ENCODE measurements at places on chromosomes 12 and 14.

GRCh38 chr14:52240623-52241022 lies 26.9 kb upstream of the PTGDR start:
- no peak for DNase-seq

DNA sequence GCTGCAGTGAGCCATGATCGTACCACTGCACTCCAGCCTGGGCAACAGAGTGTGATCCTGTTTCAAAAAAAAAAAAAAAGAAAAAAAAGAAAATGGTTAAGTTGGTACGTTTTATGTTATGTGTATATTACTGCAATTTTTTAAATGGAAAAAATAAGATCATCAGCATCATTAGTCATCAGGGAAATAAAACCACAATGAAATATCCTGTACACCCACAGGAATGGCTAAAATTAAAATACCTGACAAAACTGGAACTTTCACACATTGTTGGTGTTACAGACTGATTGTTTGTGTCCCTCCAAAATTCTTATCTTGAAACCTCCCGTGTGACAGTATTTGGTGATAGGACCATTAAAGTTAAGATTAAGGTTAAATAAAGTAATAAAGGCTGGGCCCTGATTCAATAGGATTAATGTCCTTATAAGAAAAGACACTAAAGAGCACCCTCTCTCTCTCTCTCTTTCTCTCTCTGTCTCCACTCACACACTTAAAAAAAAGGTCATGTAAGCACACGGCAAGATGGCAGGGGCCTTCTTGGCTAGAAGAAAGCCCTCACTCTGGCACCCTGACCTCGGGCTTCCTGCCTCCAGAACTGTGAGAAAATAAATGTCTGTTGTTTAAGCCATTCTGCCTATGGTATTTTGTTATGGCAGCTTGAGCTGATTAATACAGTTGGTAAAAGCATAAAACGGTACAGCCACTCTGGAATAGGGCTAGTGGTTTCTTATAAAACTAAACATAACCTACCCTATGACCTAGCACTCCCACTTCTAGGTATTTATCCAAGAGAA lies 48.3 kb upstream of the ZFP36L1 start:
- no peak for DNase-seq

GRCh38 chr14:63659726-63660125 lies 18.1 kb upstream of the WDR89 start:
- DNase-seq = no peak

DNA sequence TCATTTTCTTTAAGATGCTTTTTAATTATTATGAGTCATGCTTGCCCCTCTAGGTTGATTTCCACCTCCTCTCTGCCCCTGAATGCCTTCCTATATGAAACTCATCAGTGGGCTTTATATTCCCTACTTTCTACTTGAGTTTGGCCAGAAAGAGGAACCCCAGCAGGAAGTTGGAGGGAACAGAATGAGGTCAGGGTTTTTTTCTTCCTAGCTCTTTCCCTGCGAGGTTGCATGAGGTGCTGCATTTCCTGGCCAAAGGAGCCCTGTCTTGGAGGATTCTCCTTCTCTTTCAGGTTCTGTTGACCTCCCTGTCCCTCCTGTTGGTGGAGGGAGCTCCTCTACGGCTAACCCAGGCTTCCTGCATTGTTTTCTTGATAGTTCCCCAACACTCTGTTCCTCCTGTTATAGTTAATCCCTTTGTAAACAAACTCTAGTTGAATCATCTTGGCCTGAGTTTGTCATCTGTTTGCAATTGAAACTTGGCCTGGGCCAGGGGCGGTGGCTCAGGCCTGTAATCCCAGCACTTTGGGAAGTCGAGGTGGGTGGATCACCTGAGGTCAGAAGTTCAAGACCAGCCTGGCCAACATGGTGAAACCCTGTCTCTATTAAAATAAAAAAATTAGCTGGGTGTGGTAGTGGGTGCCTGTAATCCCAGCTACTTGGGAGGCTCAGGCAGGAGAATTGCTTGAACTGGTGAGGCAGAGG lies 15.3 kb upstream of the SPIC start:
- DNase-seq = no peak

DNA sequence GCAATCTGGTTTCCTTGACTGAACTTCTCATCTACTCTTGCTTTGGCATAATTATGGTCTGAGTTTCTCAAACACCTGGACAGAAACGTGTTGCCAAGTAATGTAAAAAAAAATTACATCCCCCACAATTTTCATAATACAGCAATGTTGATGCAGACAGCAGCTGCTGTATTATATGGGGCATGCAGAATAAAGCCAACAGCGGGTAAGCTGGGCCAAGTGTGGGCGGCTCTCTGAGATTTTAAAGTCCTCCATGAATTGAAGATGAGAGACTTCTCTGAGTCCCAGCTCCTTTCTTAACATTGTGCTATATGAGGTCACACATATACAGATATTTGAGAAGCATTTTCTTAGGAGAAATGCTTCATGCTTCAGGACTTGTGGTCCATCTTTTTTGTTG lies 881.2 kb downstream of the GALC start:
- DNase-seq = no peak

GRCh38 chr14:66746316-66747006 lies 238.5 kb downstream of the GPHN start:
- peak; percentile 39 for DNase-seq

DNA sequence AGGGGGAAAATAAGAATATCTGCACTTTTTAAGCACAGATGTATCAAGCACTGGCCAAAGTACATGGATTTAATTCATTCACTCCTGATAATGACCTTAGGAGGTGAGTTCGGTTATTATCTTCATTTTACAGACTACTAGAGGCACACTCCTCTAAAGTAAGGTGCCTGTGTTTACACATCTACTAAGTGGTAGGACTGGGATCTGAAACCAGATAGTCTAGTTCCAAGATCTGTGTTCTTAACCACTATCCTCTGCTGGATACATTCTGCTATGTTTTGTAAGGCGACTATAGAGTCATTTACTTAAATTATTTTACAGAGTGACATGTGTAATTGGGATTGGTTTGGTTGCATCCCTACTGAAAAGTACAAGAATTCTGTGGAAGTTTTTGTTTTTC lies 175.3 kb downstream of the ESR2 start:
- no peak for DNase-seq

- no peak for DNase-seq
Measured at GRCh38 chr14:66228267-66228970, 257.8 kb upstream of the CCDC196 start.

GRCh38 chr14:63362389-63362819 lies 43.7 kb upstream of the GPHB5 start:
- DNase-seq = no peak

DNA sequence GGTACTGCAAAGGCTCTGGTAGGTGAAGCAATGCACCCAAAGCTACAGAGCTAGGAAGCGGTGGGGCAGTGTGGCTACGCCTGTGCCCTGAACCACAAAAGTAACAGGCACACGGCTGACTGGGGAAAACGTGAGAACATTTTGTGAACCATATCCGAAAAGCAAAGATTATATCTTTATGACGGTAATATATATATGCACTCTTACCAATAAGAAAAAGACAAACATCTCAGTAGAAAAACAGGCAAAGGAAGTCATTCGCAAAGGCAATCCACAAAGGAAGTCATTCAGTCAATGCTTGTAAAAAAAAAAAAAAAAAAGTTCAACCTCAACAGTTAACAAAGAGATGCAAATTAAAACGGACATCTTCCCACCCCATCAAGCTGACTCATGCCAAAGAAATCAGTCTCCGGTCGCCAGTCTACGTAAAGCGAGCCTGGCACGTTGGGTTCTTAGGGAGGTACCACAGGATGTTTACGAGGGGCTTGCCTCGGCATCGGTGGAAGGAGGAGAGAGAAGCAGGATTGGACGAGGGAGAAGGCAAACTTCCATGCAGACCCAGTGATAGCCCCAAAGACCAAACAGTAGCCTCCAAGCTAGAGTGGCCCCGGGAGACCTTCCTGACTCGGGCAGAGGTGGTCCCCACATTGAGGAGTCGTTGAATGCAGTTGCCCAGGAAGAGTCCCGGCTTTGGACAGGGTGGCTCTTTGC lies 39.4 kb upstream of the PPP2R5C start:
- DNase-seq = peak; percentile 98

- no peak for DNase-seq
Measured at GRCh38 chr12:71474791-71475190, 35.2 kb downstream of the LGR5 start.

DNA sequence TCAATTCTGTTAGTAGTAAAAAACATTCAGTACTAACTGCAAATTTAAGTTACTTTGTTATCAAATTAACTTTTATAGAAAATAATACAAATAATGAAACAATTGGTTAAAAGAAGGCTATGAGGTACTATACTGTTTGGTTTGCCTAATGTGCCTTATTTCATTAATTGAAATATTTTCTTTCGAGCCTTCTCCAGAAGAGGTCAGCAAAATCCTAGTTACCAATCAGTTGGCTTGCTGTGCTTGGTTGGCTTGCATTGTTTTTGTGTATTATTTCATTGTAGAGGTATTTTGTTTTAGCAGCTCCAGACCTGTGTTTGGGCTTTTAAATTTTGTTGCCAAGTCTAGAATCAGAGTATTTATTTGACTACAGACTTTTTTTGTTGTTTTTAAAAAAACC lies 68.5 kb downstream of the AEBP2 start:
- no peak for DNase-seq

DNA sequence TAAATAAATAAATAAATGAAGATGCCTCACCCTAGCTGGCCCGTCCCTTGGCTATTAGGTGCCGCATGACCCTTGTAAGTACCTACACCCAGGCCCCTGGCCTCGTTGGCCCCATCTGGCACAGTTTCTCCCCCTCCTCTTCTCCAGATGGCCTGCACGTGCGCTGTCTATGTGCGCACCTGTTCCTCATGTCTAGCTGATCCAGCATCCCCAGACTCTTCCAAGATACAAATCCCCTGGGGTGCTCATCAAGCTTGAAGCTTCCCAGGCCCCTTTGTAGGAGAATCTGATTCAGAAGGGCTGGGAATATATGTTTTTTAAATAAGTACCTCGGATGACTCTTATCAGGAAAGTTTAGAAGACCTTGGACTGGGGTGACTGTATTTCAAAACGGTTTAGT lies 133.3 kb downstream of the CHST11 start:
- DNase-seq = no peak

DNA sequence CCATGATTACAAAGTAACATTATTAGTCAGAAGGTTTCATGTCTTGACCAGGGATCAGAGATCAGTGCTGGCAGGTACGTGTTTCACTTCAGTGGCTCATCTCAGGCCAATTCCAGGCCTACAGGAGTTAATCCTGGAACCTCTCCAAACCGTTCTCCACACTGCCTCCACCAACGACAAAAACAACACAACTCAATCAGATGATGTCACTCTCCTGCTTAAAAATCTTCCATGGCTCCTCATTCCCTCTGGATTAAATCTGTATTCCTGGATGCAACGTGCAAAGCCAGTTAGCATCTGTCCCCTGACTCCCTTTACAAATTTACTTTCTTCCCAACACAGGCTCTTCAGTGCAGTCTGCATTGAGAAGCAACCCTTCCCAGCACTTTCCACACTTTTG lies 34.3 kb upstream of the TXNRD1 start:
- DNase-seq = no peak

- DNase-seq = no peak
Measured at GRCh38 chr12:118549510-118549980, 173.2 kb downstream of the SUDS3 start.

- no peak for DNase-seq
Measured at GRCh38 chr12:111904446-111904975, 62.5 kb downstream of the MAPKAPK5 start.

- DNase-seq = no peak
Measured at GRCh38 chr14:88232771-88233170, 90.3 kb downstream of the KCNK10 start.

GRCh38 chr12:62562846-62563245 lies 96.2 kb downstream of the MON2 start:
- DNase-seq = no peak

GRCh38 chr12:92668739-92669138 lies 34.0 kb upstream of the PLEKHG7 start:
- no peak for DNase-seq

- DNase-seq = no peak
Measured at GRCh38 chr14:103107941-103108748, 13.6 kb downstream of the EXOC3L4 start.

DNA sequence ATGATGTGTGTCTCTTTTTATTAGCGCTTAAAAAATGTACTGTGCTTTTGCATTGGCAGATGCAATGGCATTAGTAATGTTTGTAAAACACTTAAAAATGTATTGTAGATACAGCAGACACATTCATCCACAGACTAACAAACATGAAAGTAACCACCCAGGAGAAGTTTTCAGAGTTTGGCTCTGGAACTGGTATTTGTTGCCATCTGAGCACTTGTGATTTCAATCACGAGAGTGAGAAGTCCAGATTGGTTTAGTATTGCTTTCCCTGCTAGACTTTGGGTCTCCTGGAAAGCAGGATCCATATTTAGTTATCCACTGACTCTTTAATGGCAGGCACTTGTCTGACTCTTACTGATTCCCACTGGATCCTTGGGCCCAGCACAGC lies 13.2 kb downstream of the RASSF8 start:
- DNase-seq = no peak

- DNase-seq = no peak
Measured at GRCh38 chr14:23641915-23642588, 5.9 kb downstream of the DHRS2 start.

GRCh38 chr14:74394549-74394948 lies 31.5 kb downstream of the SYNDIG1L start:
- no peak for DNase-seq

GRCh38 chr14:38405851-38406635 lies 150.2 kb upstream of the CLEC14A start:
- DNase-seq = no peak

DNA sequence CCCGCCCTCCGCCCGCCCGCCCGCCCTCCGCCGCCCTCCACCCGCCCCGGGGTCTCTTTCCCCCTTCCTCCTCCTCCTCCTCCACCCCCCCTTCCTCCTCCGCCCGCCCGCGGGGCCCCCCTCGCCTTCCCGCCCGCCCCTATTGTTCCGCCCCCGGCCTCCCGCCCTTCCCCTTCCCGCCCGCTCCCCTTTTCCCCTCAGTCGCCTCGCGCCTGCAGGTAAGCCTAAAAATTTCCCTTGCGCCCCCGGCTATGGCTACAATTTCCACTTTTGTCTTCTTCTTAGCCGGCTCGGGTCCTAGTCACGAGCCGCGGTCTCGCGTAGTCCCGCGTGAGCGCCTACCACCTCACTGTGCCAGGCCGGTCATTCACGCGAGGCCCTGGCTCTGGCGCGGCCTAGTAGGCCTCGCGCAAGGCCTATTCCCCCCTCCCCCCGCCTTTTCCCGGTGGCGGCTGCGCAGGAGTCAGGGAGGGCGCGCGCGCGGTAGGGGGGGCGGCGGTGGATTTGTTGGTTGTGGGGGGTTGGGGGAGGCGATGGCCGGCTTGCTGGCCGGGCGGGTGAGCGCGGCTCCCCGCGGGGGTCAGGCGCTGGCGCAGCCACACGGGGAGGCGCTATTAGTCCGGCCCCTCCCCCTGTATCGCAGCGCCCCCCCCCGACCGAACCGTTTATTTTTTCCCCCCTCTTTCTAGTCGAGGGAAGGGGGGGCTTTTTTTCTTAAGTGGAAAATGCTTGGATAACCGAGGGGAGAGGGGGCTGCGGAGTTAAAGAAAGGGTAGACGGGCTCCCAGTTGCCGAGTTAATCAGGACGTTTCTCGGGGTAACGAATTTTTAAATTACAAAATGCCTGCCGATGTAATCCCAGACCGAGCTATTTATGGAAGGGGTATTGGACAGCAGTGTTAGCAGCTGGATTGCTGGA lies 516 bp downstream of the PCBP2 start:
- DNase-seq = peak; percentile 45
